ENCODE measurements at places on chromosomes 2 and 18. TPM values are rescaled to one million over a fixed set of nuclear protein-coding genes. Genes with fewer than 3 reads are reported as not detected.

The PLEK gene
- not detected for total RNA-seq

DNA sequence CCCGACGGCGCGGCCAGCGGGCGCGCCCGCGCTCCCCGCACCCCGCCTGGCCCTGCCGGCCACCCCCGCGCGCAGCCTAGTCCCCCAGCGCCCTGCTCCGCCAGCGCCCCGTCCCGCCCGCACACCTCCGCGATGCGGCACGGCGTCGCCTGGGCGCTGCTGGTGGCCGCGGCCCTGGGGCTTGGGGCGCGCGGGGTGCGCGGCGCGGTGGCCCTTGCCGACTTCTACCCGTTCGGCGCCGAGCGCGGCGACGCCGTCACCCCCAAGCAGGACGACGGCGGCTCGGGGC lies 232 bp downstream of the SNED1 start:
- peak overlapping the region; percentile 16 for H3K4me3 ChIP-seq
- no peaks in the 10 kb centered on the region for H3K27me3 ChIP-seq
- DNase-seq = no peak

- H3K27me3 ChIP-seq = no peaks in the 10 kb centered on the region
- no peaks in the 10 kb centered on the region for H3K36me3 ChIP-seq
- no peaks in the 10 kb centered on the region for H3K4me1 ChIP-seq
- H3K27ac ChIP-seq = no peak overlapping the region
- no peak for DNase-seq
Measured at GRCh38 chr2:15666861-15667808, 75.5 kb downstream of the DDX1 start.

The FOXD4L1 gene
- 0.17 TPM for total RNA-seq

DNA sequence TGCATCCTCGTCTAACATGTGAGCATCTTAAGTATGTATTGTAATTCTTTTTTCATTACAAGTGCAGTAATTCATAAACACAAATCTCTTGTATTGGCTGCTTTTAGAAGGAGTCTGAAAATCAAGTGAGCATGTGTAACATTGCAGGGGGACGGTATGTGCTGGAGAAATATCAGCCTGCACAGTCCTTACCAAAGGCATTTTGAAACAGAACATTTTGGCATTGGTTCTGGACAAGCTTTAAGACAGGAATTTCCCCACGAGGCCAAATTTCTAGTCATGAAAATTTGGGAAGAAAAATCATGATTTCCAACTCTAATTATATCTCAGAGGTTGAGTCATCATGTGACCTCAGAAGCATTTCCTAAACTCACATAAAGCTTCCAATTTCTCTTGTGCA lies 24.7 kb upstream of the NRP2 start:
- peak; percentile 83 for DNase-seq
- H3K4me3 ChIP-seq = no peak overlapping the region
- no peaks in the 10 kb centered on the region for H3K36me3 ChIP-seq
- H3K27ac ChIP-seq = no peak overlapping the region
- H3K4me1 ChIP-seq = peaks cover 20% of the 10 kb centered on the region
- no peaks in the 10 kb centered on the region for H3K27me3 ChIP-seq

The COL4A4 gene
- total RNA-seq = 0.51 TPM

GRCh38 chr2:48092846-48093803 lies 186.8 kb upstream of the FBXO11 start:
- H3K4me1 ChIP-seq = no peaks in the 10 kb centered on the region
- H3K4me3 ChIP-seq = no peak overlapping the region
- H3K27ac ChIP-seq = no peak overlapping the region
- peak; percentile 31 for DNase-seq
- H3K36me3 ChIP-seq = no peaks in the 10 kb centered on the region

GRCh38 chr2:199433204-199433832 lies 24.4 kb downstream of the SATB2 start:
- peaks cover 2% of the 10 kb centered on the region for H3K36me3 ChIP-seq
- H3K4me3 ChIP-seq = no peak overlapping the region
- H3K27me3 ChIP-seq = no peaks in the 10 kb centered on the region
- H3K27ac ChIP-seq = no peak overlapping the region
- no peaks in the 10 kb centered on the region for H3K4me1 ChIP-seq
- no peak for DNase-seq

DNA sequence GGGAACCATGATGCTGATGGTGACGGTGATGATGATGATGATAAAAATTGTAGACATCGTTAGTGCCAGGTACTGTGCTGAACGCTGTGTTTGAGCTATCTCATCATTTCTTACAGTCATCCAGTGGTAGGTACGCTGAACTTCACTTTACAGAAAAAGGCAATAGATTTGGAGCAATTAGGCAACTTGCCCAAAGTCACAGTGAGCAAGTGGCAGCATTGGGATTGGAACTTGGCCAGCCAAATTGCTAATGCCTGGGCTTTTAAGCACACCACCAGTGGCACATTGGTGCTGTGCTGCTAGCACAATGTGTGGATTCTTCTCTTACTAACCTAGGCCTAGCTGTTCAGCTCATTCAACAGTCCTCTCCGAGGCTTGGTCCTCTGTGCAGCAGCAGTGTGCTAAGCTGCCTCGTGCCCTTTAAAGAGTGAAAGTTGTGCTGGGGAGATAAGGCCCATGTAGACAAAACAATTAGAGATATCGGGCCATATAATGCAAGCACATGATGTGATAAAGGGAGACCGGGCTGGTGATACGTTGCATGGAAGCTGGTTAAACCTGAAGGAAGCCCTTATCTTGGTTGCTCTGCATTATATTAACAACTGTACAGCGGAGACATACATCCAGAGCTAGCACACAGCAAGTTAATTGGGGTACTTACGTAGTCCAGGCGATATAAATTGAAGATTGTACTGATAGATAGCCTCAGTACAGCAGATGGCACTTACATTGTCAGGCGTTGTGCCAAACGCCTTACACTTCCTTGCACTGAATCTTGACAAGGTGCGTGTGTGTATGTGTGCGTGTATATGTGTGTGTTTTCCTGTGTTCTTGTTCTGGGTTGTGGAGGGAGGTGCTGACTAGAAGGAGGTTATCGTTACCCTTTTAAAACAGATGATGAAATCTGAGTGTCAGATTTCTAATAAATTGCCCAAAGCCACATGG lies 28.4 kb downstream of the HK2 start:
- no peak overlapping the region for H3K4me3 ChIP-seq
- peaks cover 6% of the 10 kb centered on the region for H3K4me1 ChIP-seq
- no peak overlapping the region for H3K27ac ChIP-seq
- no peak for DNase-seq

Measured in fibroblast of lung (primary cell).